ENCODE measurements at places on chromosomes 6 and 20.

- DNase-seq = peak; percentile 82
Measured at GRCh38 chr20:33947709-33948295, 45.9 kb upstream of the RALY start.

GRCh38 chr6:130045622-130046021 lies 27.2 kb downstream of the L3MBTL3 start:
- DNase-seq = no peak

- no peak for DNase-seq
Measured at GRCh38 chr6:168272415-168273325, 46.9 kb downstream of the DACT2 start.

DNA sequence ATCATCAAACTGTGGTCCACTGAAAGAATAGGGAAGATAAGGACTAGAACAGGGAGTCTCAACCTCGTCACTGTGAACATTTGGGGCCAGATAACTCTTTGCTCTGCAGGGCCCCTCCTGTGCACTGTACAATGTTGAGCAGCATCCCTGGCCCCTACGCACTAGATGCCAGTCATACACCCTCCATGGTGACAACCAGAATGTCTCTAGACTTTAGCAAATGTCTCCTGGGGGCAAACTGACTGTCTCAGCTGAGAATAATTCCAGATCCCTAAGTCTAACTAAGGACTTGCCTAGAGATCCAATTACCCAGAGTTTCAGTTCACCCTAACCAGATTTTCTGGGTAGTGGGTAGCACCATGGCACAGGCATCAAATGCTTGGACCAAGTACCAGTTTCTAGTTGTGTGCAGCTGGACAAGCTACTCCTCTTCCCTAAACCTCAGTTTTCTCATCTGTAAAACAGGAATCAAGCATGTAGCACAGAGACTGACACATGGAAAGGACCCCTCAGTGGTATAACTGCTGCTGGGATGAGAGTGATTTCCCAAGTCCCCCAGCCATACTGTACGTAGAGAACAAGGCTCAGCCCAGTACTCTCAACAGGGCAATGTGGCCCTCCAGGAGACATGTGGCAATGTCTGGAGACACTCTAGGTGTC lies 87.0 kb upstream of the NFATC2 start:
- DNase-seq = no peak

- no peak for DNase-seq
Measured at GRCh38 chr6:17707371-17707651, 586 bp upstream of the NUP153 start.

GRCh38 chr6:20211941-20212391 lies 303 bp downstream of the MBOAT1 start:
- no peak for DNase-seq

- DNase-seq = no peak
Measured at GRCh38 chr20:19706463-19706862, 51.6 kb upstream of the RIN2 start.

GRCh38 chr6:7938562-7939183 lies 28.1 kb upstream of the TXNDC5 start:
- DNase-seq = no peak

DNA sequence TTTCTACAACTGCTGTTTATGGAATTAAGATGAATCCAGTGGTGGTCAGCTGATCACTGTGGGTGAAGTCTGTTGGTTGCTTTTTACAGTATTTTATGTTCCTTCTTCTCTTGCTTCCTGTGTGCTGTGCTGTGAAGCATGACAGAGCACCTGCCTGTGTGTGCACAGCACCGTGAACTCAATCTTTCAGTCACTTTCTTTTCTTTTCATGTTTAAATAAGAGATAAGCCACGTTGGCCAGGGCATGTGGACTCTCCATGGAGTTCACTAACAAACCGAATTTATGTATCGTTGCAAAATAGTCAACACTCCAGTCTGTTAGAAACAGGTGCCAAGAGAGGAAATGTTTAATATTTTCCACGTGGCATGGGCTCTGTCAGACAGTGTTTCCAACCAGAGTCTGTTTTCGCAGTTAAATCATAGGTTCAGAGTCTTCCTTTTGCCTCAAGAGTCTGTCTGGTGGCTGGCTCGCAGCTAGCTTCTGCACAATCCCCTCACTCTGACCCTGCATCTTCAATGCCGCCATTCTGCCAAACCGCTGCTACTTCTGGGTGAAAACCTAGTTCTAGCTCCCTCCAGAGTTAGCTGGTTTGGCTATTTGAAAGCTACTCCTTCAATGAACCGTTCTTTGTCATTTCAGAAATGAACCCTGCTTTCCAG lies 73.2 kb downstream of the QRSL1 start:
- DNase-seq = no peak

GRCh38 chr20:22848364-22848763 lies 186.7 kb upstream of the SSTR4 start:
- DNase-seq = no peak

GRCh38 chr6:113662688-113663333 lies 194.3 kb upstream of the MARCKS start:
- no peak for DNase-seq

DNA sequence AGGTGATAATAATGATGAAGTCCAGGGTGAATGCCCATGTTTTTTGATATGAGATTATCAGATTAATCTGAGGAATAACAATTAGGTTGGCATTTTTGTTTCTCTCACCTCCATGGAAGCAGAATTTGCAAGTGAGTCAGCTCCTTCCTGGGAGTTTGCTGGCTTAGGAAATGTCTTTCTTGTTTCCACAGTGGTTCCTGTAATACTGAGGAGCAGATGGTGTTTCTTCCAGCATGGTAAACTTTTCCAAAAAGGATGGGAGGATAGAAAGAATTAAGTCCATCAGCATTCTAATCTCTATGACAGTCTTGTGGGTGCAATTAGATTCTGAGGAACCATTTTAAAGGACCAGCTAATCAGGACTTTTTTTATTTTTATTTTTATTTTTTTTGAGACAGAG lies 40.5 kb downstream of the SNAP25 start:
- DNase-seq = no peak

- DNase-seq = no peak
Measured at GRCh38 chr6:94052749-94053148, 633.4 kb upstream of the EPHA7 start.

GRCh38 chr6:32192608-32193039 lies at the start of gene GPSM3:
Gene GPSM3, minus strand, starts transcription at chr6:32192643. Its CDS starts 130 bp downstream, at chr6:32192513.
- peak; percentile 88 for DNase-seq

- DNase-seq = no peak
Measured at GRCh38 chr20:21048841-21049273, 57.3 kb downstream of the LINC00237 start.

- DNase-seq = no peak
Measured at GRCh38 chr20:49587111-49587570, 19.2 kb upstream of the PTGIS start.

- DNase-seq = no peak
Measured at GRCh38 chr6:160042014-160042773, 73.3 kb downstream of the IGF2R start.

DNA sequence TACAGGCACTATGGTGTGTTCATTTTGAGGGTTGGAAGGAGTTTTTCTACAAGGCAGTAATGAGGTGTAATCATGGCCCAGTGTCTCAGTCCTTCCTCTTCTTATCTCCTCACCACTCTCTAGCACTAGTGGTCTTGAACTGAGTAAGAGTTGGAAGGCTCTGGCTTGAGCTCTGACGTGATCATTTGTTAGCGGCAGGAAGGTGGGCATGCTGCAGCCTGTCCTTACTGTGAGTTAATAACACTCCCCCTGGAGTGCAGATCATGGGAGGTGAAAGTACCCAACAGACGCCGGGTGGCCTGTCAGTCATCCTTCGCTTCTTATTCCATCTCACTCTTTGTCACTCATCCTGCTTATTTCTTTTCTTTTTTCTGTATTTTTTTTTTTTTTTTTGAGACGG lies 356.9 kb downstream of the CDKAL1 start:
- no peak for DNase-seq

DNA sequence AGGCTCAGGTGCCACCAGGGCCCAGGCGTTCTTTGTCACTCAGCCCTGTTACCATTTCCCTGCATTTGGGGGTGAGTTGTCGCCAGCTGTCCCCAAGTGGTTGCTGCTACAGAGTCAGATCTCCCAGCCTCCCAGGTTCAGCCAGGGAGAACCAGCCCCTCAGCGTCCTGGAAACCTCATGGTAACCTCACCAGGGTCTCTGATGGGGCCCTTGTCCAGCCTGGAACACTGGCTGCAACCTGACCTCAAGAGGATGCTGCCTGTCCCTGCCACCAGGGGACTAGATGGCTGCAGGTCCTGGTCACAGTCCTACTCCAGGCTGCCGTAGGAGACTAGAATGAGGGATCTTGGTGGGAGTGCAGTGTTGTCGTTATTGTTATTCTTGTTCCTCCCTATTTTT lies 228.3 kb upstream of the PDE10A start:
- DNase-seq = no peak

- no peak for DNase-seq
Measured at GRCh38 chr6:148432462-148433195, 90.0 kb downstream of the SASH1 start.
